ENCODE measurements at places on chromosomes 12 and 14. TPM values are rescaled to one million over a fixed set of nuclear protein-coding genes. Genes with fewer than 3 reads are reported as not detected.

DNA sequence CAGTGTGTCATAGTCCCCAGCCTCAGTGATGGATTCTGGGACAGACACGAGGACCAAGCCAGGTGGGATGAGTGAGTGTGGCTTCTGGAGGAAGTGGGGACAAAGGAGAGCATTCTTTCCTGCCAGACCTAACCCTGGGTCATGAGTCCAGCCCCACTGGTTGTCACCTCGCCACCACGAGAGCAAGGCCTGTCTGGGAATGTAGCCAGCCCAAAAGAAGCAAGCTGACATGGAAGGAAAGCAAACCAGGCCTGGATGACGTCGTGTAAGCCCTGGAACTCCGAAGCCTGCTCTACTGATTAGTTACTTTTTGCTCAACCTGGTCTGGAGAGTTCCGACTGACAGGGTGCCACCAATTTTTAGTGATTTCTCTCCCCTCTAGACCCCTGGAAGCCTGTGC, 105.9 kb downstream of the SINHCAF start:
- DNase-seq: no peak

The SIX6 gene
- not detected for total RNA-seq

- DNase-seq: no peak
Observed at GRCh38 chr12:84637926-84638325, 274.7 kb downstream of the SLC6A15 start.

DNA sequence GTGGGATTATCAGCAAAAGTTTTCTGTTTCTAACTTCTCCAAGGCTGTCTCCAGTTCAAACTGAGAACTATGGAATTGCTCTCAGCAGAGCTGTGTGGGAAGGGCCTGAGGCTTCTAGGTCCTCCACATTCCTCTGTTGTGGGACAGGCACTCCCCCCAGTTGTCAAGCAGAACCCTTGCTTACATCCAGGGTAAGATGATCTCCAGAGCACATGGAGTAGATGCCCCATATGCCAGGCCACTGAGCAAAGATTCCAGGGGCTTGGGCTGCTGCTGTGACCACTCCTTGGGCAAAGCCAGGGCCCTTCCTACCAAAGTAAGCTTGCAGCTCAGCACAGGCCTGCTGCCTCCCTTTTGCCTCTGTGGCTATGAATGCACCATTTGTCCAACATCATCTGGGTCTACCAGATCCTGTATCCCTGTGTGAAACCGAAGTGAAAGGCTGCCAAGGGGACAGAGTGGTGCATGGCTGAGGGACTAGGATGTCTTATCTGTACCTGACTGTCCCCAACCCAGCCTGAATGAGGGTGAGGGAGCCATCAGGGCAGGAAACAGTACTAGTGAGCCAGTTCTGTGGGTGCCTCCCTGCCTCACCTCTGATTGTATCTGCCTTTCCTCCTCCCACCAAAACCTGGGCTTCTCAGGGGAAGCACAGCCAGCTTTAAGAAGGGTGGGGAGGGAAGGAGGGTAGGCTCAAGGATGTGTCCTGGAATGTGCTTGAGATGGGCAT, 13.1 kb upstream of the ESPL1 start:
- DNase-seq: no peak

GRCh38 chr14:59199614-59200013, 11.1 kb downstream of the DAAM1 start:
- no peak for DNase-seq

- no peak for DNase-seq
Observed at GRCh38 chr12:119255314-119255713, 76.6 kb downstream of the HSPB8 start.

The MANSC4 gene
- total RNA-seq: not detected

GRCh38 chr12:92304371-92305055, 158.9 kb upstream of the BTG1 start:
- peak; percentile 19 for DNase-seq

The IL22 gene
- not detected for total RNA-seq

GRCh38 chr12:56120158-56120846, 2.2 kb downstream of the ZC3H10 start:
- DNase-seq: no peak

The MFAP5 gene
- 0.13 TPM for total RNA-seq

- DNase-seq: no peak
Observed at GRCh38 chr14:28681681-28682080, 84.9 kb upstream of the FOXG1 start.

All from dermis microvascular lymphatic vessel endothelial cell (primary cell).